Neural crest cell (in vitro differentiated cells): ENCODE measurements at places on chromosomes 2 and 18.

- DNase-seq: no peak
Observed at GRCh38 chr18:1252534-1252933, 347.9 kb downstream of the ADCYAP1 start.

DNA sequence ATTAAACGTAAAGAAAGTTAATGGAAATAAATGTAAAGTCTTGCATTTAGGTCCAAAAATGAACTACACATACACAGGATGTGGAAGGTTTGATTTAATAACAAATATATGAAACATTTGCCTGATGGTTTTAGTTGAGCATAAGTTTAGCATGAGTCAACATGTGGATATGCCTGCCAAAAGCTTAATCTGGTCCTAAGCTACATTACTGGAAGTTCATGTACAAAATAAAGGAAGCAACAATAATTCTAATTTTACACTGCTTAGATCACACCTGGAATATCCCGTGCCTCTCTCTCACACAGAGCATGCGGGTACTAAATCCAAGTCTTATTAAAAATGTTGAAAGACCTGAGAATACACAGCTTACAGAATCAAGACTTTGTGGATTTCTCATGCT is 276.5 kb upstream of the NRP2 start:
- DNase-seq: no peak

DNA sequence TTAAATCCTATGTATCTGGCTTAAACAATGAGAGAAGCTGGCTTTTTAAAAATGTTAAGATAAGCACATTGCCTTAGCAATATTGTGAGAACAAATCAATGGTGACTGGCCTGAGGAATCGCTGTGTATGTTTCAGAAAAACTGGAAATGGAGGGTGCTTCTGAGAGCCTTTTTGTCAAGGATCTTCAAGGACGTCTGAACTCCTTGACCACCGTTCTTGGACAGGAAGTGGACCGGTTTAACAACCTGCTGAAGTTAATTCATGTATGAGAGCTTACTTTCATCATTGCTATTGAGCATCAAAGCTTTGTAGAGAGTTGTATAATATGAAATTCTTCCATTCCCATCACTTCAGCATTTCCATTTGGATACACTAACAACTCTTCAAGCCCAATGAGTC is 72.6 kb downstream of the TRABD2A start:
- DNase-seq: no peak

DNA sequence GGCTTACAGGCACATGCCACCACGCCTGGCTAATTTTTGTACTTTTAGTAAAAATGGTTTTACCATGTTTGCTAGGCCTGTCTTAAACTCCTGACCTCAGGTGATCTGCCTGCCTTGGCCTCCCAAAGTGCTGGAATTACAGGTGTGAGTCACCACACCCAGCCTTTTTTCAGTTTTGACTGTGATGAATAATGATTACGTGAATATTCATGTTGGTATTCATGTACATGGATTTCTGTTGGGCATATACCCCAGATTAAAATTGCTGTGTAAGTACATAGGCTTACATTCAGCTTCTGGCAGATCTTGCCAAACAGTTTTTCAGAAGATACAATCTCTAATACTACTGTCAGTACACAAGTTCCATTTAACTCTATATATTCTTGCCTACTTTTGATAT is 20.9 kb downstream of the SLC39A10 start:
- DNase-seq: no peak

DNA sequence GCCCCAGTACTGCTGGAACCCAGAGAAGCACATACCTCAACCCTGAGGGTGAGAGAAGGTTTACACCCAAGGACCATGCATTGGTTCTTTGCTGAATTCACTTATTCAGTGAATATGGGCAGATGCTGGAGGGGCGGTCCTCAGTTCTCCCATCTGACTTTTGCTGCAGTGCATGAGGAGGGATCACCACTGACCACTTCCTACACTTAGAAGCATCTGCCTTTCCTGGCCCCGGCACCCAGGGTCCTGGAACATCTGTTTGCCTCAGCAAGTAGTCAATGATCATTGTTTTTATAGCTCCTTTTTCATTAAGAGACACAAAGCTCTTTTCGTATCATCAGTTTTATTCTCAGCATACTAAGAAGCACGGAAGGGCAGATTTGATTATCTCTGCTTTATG is 211.4 kb downstream of the SH3RF3 start:
- no peak for DNase-seq

GRCh38 chr2:145138626-145139025 is 618.7 kb upstream of the ZEB2 start:
- no peak for DNase-seq

DNA sequence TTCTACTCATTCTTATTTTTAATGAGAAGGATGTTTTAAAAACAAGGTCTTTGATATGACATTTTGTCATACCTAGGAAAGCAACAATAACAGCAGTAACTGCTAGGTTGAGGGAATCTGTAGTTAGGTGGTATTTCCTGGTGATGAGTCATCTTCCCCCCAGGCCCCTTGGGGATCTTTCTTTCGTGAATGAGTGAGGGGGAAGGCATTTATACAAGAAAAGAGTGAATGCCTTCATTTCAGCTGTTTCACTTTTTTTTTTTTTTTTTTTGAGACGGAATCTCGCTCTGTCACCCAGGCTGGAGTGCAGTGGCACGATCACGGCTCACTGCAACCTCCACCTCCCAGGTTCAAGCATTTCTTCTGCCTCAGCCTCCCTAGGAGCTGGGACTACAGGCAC is 108.6 kb downstream of the MAP4K4 start:
- DNase-seq: no peak

- no peak for DNase-seq
Observed at GRCh38 chr2:26516246-26516645, 38.3 kb upstream of the OTOF start.

DNA sequence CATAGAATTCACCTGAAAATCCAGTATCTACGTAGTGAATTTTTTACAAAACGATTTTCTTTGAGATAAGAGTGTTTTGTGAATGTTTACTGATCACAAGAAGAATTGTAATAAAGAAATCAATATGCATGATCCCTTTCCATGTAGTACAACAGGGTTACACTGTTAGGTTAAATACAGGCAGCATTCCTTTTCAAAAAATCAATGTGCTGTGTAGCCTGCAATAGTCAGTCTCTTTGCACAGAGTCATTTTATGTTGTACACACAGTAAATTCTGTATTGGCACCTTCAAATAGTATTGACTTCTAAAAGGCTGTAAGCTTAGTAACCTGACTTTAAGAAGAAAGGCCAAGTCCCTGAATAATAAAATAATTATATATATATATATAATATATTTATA is 63.3 kb downstream of the ZNF407 start:
- DNase-seq: no peak
